ENCODE measurements at places on chromosomes 6 and 20. TPM values are rescaled to one million over a fixed set of nuclear protein-coding genes. Genes with fewer than 3 reads are reported as not detected.

GRCh38 chr6:133699741-133700385 lies 189.1 kb upstream of the TCF21 start:
- DNase-seq, result no peak
- peaks cover 2% of the 10 kb centered on the region for H3K27me3 ChIP-seq
- H3K4me3 ChIP-seq, result no peak overlapping the region
- H3K36me3 ChIP-seq, result no peaks in the 10 kb centered on the region

- no peak overlapping the region for H3K27ac ChIP-seq
- DNase-seq, result no peak
Measured at GRCh38 chr20:15030826-15031225, 693.4 kb upstream of the FLRT3 start.

TNXB gene
- total RNA-seq, result 8.0 TPM

GRCh38 chr20:35283441-35284266 lies 918 bp downstream of the EIF6 start:
- peaks cover 4% of the 10 kb centered on the region for H3K27me3 ChIP-seq
- peaks cover 27% of the 10 kb centered on the region for H3K4me1 ChIP-seq
- H3K4me3 ChIP-seq, result peak overlapping the region; percentile 83
- peaks cover 3% of the 10 kb centered on the region for H3K36me3 ChIP-seq
- H3K27ac ChIP-seq, result peak overlapping the region; percentile 71
- no peak for DNase-seq

DNA sequence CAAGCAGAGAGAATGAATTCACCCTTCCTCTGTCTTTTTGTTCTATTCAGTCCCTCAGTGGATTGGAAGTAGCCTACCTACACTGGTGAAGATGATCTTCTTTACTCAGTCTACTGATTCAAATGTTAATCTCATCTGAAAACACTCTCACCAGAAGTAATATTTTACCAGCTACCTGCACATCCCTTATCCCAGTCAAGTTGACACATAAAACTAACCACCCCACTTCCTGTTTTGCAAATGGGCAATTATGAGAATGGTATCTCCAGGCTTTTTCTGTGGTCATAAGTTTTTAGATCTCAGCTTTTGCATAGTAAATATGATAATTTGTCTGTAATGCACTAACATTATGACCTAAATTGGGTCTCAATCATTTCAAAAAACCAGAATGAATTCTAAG lies 228.8 kb upstream of the ECI2 start:
- H3K4me3 ChIP-seq, result no peak overlapping the region
- H3K4me1 ChIP-seq, result no peaks in the 10 kb centered on the region
- no peaks in the 10 kb centered on the region for H3K36me3 ChIP-seq
- no peak for DNase-seq
- H3K27me3 ChIP-seq, result no peaks in the 10 kb centered on the region

FAM229B gene
- 1.2 TPM for total RNA-seq

- H3K27ac ChIP-seq, result no peak overlapping the region
- H3K36me3 ChIP-seq, result no peaks in the 10 kb centered on the region
- no peaks in the 10 kb centered on the region for H3K27me3 ChIP-seq
- H3K4me3 ChIP-seq, result no peak overlapping the region
- DNase-seq, result no peak
- H3K4me1 ChIP-seq, result no peaks in the 10 kb centered on the region
Measured at GRCh38 chr20:20138301-20139064, 86.2 kb downstream of the CFAP61 start.

ZC2HC1B gene
- total RNA-seq, result not detected

PSORS1C1 gene
- not detected for total RNA-seq

- no peaks in the 10 kb centered on the region for H3K36me3 ChIP-seq
- H3K27me3 ChIP-seq, result no peaks in the 10 kb centered on the region
- no peak overlapping the region for H3K4me3 ChIP-seq
- H3K27ac ChIP-seq, result no peak overlapping the region
- DNase-seq, result no peak
- H3K4me1 ChIP-seq, result no peaks in the 10 kb centered on the region
Measured at GRCh38 chr6:135902756-135903331, 51.3 kb downstream of the PDE7B start.

GRCh38 chr6:28104392-28105244 lies 19.8 kb upstream of the ZSCAN16 start:
- no peaks in the 10 kb centered on the region for H3K27me3 ChIP-seq
- H3K4me1 ChIP-seq, result peaks cover 2% of the 10 kb centered on the region
- H3K36me3 ChIP-seq, result no peaks in the 10 kb centered on the region
- peak; percentile 74 for DNase-seq
- peak overlapping the region; percentile 36 for H3K4me3 ChIP-seq
- peak overlapping the region; percentile 81 for H3K27ac ChIP-seq

- H3K27ac ChIP-seq, result no peak overlapping the region
- H3K27me3 ChIP-seq, result no peaks in the 10 kb centered on the region
- no peak for DNase-seq
- H3K4me3 ChIP-seq, result no peak overlapping the region
- no peaks in the 10 kb centered on the region for H3K36me3 ChIP-seq
Measured at GRCh38 chr20:8434326-8434876, 302.3 kb downstream of the PLCB1 start.

C6orf58 gene
- total RNA-seq, result not detected

SLC18B1 gene
- total RNA-seq, result 13.0 TPM

DNA sequence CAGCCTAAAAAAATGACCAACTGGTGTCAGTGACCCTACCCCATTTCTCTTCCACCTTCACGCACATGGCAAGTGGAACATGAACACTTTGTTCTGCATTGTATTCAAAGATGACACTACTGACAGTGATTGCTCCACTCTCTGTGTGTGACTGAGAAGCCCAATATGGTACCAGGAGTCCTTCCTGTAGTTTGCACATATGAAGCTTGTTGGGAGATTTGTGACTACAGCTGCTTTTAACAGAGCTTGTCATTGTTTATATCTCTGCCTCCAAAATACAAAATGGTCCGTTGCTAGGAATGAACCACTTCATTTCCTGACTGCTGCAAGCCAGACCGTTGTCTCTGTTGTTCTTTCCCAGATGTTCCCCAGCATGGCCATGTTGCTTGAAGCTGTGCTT lies 140.3 kb upstream of the TCF21 start:
- H3K27ac ChIP-seq, result no peak overlapping the region
- H3K36me3 ChIP-seq, result no peaks in the 10 kb centered on the region
- no peaks in the 10 kb centered on the region for H3K4me1 ChIP-seq
- H3K27me3 ChIP-seq, result peaks cover 2% of the 10 kb centered on the region

- no peaks in the 10 kb centered on the region for H3K27me3 ChIP-seq
- no peak for DNase-seq
- H3K27ac ChIP-seq, result no peak overlapping the region
- no peaks in the 10 kb centered on the region for H3K4me1 ChIP-seq
- H3K36me3 ChIP-seq, result no peaks in the 10 kb centered on the region
Measured at GRCh38 chr20:10330071-10330470, 104.0 kb downstream of the MKKS start.

GRCh38 chr6:167762259-167762962 lies 64.3 kb upstream of the AFDN start:
- H3K4me1 ChIP-seq, result no peaks in the 10 kb centered on the region
- H3K27ac ChIP-seq, result no peak overlapping the region
- H3K36me3 ChIP-seq, result no peaks in the 10 kb centered on the region
- H3K27me3 ChIP-seq, result peaks cover 21% of the 10 kb centered on the region
- no peak overlapping the region for H3K4me3 ChIP-seq
- no peak for DNase-seq

- no peak overlapping the region for H3K4me3 ChIP-seq
- no peaks in the 10 kb centered on the region for H3K4me1 ChIP-seq
- H3K27ac ChIP-seq, result no peak overlapping the region
- H3K36me3 ChIP-seq, result no peaks in the 10 kb centered on the region
Measured at GRCh38 chr6:119673741-119674140, 324.2 kb upstream of the MAN1A1 start.

C6orf132 gene
- 0.10 TPM for total RNA-seq

- no peak overlapping the region for H3K4me3 ChIP-seq
- DNase-seq, result no peak
- no peak overlapping the region for H3K27ac ChIP-seq
- H3K4me1 ChIP-seq, result no peaks in the 10 kb centered on the region
- no peaks in the 10 kb centered on the region for H3K27me3 ChIP-seq
Measured at GRCh38 chr6:146281651-146282362, 252.9 kb downstream of the GRM1 start.

- no peaks in the 10 kb centered on the region for H3K36me3 ChIP-seq
- no peaks in the 10 kb centered on the region for H3K4me1 ChIP-seq
- no peaks in the 10 kb centered on the region for H3K27me3 ChIP-seq
- H3K27ac ChIP-seq, result no peak overlapping the region
- no peak overlapping the region for H3K4me3 ChIP-seq
- DNase-seq, result no peak
Measured at GRCh38 chr6:76839505-76839904, 623.8 kb downstream of the HTR1B start.

GRCh38 chr6:32794510-32794909 lies 22.3 kb downstream of the HLA-DOB start:
- H3K36me3 ChIP-seq, result no peaks in the 10 kb centered on the region
- no peak overlapping the region for H3K27ac ChIP-seq
- H3K4me1 ChIP-seq, result peaks cover 13% of the 10 kb centered on the region

DNA sequence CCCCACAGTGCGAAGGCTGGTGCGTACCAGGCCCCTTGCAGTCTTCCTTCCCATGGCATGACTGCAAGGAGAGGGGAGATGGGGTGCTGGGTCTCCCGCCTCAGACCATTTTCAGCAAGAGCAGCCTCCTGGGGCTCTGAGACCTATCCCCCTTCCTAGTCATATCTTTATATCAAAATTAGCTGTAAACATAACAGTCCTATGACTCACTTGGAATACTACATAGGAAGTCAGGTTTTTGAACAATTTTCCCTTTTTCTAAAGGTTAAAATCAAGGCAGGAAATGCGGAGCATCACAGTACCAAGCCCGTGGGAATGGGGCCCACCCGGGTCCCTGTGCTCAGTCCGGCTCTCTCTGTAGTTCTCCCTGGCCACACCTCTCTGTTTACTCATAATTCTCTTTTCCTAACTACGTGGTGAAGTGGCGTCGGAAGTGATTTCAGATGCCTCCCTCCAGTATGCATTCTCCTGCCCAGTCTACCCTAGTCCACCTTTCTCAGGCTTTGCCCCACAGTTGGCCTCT lies 109.8 kb upstream of the TMEM170B start:
- no peaks in the 10 kb centered on the region for H3K36me3 ChIP-seq
- no peak overlapping the region for H3K4me3 ChIP-seq
- H3K27ac ChIP-seq, result no peak overlapping the region
- no peak for DNase-seq
- no peaks in the 10 kb centered on the region for H3K4me1 ChIP-seq

- peak; percentile 77 for DNase-seq
- H3K4me3 ChIP-seq, result peak overlapping the region; percentile 56
- peaks cover 16% of the 10 kb centered on the region for H3K4me1 ChIP-seq
- no peaks in the 10 kb centered on the region for H3K36me3 ChIP-seq
- H3K27me3 ChIP-seq, result peaks cover 11% of the 10 kb centered on the region
Measured at GRCh38 chr20:2751878-2752566, 48.4 kb downstream of the CPXM1 start.

ELOVL2 gene
- 0.06 TPM for total RNA-seq

- no peaks in the 10 kb centered on the region for H3K36me3 ChIP-seq
- H3K4me3 ChIP-seq, result no peak overlapping the region
- H3K27ac ChIP-seq, result no peak overlapping the region
- H3K27me3 ChIP-seq, result no peaks in the 10 kb centered on the region
Measured at GRCh38 chr6:120274547-120274946, 925.0 kb upstream of the MAN1A1 start.

DNA sequence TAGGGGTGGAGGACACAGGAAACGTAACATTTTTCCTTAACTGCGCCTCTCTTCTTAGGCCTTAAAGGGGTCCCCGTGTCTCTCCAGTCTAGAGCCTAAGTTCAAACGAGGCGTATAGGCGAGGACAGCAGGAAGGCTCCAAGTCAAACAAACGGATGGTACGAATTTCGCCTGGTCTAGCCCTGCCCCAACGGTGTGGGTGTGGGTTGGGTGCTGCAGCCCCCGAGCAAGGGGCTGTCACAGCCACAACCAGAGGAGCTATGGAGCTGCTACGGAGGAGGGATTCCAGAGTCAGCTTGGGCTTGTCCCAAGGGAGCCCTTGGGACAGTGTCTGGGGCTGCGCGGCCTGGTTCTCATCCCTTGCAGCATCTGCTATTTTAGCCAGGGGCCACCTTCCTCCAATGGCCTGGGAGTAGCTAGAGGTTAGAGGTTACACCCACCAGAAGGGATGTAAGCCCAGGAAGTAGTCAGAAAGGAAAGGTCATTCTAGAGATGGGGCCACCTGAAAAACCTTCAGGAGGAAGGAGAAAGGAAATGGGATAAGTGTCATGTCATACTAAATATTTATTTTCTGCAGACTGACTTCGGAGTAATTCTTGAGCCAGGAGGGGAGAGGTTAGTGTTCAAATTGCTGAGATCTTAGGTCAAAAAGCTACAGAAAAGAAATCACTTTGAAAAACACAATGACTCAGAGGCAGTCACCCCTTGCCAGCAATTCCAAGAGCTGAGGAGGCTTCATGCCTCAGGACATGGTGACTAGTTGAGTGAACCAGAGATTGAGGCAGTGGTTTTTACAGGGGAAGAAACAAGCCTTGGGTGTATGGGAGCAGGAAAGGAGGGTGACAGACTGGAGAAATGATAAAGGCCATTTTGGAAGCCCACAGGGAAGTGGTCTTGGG lies 21.7 kb downstream of the VPS52 start:
- DNase-seq, result no peak
- peak overlapping the region; percentile 83 for H3K4me3 ChIP-seq
- H3K4me1 ChIP-seq, result peaks cover 31% of the 10 kb centered on the region
- peaks cover 2% of the 10 kb centered on the region for H3K27me3 ChIP-seq
- peak overlapping the region; percentile 95 for H3K27ac ChIP-seq
- H3K36me3 ChIP-seq, result no peaks in the 10 kb centered on the region

CFB gene
- 1.8 TPM for total RNA-seq

DNA sequence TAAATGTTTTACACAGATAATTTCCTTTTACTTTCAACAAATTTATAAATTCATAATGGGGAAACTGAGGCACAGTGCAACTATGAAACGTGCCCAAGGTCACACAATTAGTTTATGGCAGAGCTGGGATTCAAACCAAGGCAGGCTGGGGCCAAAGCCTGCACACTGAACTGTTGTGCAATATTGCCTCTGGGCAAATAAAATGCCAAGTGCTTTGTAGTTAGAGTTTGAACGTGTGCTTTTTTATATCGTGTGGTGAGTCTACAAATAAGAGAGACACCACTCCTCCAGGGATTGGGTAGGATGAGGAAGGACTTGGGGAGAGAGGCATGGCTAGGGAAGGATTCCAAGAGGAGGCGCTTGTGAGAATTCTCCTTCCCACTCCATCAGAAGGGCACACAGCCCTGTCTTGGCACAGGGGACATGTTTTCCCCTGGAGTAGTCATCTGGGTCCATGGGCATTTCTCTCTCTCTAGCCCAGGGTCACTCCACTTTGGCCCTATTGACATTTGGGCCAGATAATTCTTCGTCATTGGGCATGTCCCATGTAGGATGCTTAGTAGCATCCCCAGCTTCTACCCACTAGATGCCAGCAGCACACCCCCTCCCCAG lies 2.8 kb upstream of the CDH22 start:
- no peak overlapping the region for H3K4me3 ChIP-seq
- H3K27me3 ChIP-seq, result peaks cover 91% of the 10 kb centered on the region
- no peak for DNase-seq
- H3K27ac ChIP-seq, result no peak overlapping the region
- H3K36me3 ChIP-seq, result no peaks in the 10 kb centered on the region
- H3K4me1 ChIP-seq, result no peaks in the 10 kb centered on the region

Data from T-cell (primary cell).